ENCODE measurements at places on chromosomes 4 and X.

- no peak for DNase-seq
Measured at GRCh38 chr4:102687982-102688433, 72.8 kb downstream of the MANBA start.

GRCh38 chr4:138680989-138681604, 334.5 kb upstream of the NOCT start:
- DNase-seq = peak; percentile 58

GRCh38 chrX:154321594-154321993, 26.0 kb downstream of the TKTL1 start:
- no peak for DNase-seq

DNA sequence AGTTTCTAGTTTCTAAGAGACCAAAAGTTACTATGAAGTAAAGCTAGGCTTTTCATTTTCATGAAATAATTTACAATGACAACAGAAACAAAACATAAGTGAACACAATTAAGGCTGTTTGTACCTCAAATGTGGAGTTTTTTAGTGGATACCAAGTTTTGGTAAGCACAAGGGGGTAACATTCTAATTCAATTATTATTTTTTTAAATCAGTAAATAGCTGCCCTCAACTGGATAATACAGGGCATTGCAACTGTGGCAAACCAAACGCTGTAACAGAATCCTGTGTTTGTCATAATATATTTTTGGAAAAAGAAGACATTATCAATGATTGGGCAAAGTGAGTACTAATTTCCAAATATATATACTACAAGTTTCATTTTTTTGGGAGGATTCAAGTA, 150.3 kb downstream of the FBXW7 start:
- DNase-seq = no peak

- peak; percentile 6 for DNase-seq
Measured at GRCh38 chrX:41922431-41923151, 763 bp downstream of the CASK start.

DNA sequence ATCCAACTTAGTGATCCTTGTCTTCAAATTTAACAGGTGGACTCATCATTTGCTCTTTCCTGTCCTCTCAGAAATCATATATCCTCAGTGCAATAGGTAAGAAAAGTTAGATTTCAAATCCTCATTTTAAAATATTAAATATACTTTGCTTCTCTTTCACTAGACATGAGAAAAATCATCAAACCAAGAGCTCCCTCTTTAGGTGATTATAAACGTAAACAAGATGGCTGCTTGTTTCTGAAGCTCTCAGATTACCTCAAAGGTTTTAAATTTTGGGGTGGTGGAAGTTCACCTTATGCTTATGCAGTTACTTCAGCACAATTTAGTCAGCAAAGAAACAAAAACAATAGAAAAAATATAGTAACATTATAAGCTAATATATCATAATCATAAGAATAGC, 27.3 kb downstream of the CSN3 start:
- no peak for DNase-seq

- DNase-seq = no peak
Measured at GRCh38 chr4:124450851-124451250, 261.7 kb downstream of the ANKRD50 start.

DNA sequence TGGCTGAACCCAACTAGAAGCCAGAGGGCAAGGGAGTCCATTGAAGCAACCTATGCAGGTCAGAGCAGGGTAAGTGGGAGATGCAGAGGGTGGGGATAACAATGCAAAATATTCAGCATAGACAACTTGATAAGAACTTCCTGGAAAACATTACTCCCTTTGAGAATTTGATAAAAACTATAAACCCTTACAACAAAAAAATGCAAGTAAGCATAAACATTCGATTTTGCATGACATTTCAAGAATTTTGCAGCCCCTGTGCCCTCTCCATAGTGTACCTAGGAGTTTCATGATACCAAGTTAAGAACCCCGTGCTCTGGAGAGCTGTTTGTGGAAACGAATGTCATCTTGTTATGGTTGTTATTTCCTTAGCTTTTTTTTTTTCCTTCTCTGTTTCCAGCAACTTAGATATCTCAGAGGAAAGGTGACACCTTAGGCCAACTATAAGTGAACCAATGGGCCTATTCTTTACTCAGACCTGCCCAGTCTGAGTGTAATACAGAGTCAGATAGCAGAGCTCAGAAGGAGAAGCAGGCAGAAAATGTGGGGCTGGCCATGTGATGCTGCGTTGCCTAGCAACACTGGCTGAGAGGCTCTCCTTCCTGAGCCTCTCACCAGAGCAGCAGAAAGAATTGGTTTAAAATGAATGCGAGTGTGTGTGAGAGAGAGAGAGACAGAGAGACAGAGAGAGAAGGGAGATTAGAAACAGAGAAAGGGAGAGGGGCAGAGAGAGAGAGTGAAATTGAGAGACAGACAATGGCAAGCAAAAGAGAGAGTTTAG, 36.7 kb upstream of the GABRQ start:
- no peak for DNase-seq

- no peak for DNase-seq
Measured at GRCh38 chr4:187687697-187688096, 307.9 kb upstream of the ZFP42 start.

- no peak for DNase-seq
Measured at GRCh38 chr4:100511896-100512295, 5.9 kb downstream of the EMCN start.

DNA sequence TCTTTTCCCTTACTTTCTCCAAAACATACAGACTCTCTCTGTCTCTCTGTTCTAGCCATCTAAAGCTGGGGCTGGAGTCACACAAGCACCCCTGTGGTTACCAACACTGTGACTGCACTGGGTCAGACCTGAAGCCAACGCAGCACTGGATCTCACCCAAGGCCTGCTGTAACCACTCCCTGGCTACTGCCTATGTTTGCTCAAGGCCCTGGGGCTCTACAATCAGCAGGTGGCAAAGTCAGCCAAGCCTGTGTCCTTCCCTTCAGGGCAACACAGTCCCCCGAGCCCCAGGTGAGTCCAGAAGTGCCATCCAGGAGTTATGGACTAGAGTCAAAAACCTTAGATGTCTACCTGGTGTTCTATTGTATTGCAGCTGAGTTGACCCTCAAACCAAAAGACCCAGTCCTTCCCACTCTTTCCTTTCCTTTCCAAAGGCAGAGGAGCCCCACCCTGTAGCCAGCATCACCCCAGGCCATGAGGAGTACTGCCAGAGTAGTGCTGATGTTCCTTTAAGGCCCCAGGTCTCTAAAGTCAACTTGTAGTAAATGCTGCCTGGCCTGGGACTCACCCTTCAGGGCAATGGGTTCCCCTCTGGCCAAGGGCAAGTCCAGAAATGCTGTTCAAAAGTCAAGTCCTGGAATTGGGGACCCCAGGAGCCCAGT, 58.8 kb upstream of the RAP2C start:
- DNase-seq = no peak

DNA sequence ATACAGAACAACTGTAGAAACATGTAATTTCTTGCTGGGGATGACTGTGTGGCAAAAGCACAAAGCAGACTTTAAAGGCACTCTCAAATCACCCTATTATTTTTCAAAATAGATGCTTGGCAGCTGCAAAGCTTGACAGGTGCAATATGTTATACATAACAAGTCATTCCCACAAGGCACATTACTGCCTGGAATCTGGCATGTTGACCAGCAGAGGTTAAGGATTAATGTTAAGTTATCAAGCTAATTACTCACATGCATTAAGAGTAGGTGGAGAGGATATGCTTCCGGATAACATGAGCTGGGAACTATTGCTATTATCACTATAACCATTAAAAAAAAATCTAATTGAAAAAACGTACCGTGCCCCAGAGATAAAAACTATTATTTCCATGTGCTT, 17.8 kb downstream of the ANOS1 start:
- no peak for DNase-seq

DNA sequence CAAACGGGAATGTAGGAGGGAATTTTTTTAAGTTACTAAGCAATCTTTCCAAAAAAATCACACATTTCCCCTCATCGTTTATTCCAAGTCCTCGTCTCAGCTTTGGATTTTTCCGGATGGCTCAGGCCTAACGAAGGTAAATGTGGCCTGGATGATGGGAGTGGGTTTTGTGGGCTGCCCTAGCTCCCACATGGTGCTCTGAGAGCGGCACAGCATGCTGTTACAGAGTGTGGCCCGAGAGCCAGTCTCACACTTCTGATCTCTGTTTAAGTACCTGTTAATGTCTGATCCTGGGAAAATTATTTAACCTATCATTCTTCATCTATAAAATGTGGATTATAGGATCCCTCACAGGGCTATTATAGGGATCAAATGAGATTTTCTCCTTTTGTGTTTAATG, 38.2 kb upstream of the ADAM29 start:
- no peak for DNase-seq

DNA sequence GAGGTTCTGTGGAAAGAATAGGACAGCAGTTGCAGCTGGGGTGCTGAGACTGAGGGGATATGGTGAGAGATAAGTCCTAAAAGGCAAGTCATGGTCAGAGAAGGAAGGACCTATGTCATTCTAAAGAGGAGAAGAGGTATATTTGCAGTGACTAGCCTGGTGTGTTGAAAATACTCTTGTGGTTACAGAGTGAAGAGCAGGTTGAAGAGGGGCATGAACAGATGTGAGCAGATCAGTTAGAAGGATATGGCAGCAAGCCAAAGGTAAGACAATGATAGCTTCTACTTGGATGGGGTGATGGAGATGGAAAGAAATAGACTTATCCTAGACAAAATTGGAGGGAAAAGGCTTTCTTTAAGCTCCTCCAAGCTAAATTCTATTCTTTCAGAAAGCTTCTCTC, 469.8 kb upstream of the CPEB2 start:
- DNase-seq = no peak

- DNase-seq = no peak
Measured at GRCh38 chrX:115360220-115360781, 70.8 kb downstream of the LUZP4 start.

- no peak for DNase-seq
Measured at GRCh38 chr4:155734951-155735350, 23.9 kb upstream of the GUCY1B1 start.

DNA sequence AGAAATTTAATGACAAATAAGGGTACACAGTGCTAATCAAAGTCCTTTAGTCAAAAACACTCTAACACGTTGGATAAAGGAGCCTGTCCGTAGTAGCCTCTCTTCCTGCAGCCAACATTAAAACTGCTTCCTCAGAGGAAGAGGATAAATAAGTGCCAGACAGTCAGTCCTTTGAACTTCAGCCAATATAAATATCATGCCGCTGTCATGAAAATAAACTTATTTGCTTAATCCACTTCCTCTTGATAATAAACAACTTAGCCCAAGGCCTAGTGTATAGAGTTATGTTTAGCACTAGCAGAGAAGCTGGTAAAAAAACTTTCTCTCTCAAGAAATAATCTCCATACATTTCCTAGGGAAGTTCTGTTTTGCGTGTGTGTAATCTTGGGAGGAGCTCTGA, 196.7 kb downstream of the HS3ST1 start:
- DNase-seq = no peak

GRCh38 chr4:122948671-122949070, 26.3 kb upstream of the NUDT6 start:
- no peak for DNase-seq

DNA sequence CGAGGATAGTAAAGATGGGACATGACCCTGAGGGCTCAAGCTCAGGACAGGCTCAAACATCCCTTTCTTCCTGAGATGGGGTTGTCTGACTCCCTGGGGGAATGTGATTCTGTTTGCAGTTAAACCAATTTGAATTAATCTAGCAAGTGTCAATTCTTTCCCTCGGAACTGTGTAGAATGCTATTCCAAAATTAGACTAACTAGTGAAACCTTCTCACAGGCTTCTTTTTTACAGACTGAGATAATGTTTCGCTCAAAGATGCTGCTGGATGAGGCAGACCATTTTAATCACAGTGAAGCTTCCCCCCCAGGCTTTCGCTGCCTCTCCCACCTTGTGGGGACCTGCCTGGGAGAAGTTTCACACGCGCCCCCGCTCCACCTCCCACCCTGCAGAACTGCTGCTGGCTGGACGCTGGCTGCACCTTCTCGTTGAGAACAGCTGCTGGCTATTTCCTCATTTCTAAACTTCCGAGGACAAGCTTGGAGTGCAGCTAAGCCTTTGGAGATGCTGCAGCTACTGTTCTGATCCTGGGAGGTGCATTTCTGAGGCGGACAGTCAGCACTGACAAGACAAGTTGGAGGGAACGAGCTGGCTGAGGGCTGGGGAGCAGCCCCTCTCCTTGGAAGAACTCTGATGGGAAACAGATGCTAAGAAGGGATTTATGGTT, 297.8 kb downstream of the RAPGEF2 start:
- no peak for DNase-seq

DNA sequence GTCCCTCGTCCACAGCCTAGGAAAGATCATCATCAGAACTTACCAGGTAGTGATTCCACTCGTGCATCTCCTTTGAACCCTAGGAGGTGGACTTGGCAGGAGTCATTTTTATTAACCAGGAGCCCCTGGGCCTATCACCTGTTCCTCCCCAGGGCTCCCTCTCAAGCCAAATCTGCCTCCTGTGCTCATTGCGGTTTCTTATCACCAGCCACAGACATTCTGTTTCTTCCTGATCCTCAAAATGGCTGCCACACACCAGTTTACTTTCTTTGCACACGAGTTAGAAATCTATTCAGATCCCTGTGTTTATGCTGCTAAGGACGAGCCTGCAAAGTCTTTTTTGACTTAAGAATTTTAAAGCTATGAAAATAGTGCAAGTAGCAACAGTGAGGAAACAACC, 354.5 kb upstream of the BOD1L1 start:
- no peak for DNase-seq

GRCh38 chr4:178316211-178316610, 874.0 kb upstream of the AGA start:
- DNase-seq = no peak

GRCh38 chrX:47633689-47634590, 4.2 kb upstream of the CFP start:
- DNase-seq = no peak

DNA sequence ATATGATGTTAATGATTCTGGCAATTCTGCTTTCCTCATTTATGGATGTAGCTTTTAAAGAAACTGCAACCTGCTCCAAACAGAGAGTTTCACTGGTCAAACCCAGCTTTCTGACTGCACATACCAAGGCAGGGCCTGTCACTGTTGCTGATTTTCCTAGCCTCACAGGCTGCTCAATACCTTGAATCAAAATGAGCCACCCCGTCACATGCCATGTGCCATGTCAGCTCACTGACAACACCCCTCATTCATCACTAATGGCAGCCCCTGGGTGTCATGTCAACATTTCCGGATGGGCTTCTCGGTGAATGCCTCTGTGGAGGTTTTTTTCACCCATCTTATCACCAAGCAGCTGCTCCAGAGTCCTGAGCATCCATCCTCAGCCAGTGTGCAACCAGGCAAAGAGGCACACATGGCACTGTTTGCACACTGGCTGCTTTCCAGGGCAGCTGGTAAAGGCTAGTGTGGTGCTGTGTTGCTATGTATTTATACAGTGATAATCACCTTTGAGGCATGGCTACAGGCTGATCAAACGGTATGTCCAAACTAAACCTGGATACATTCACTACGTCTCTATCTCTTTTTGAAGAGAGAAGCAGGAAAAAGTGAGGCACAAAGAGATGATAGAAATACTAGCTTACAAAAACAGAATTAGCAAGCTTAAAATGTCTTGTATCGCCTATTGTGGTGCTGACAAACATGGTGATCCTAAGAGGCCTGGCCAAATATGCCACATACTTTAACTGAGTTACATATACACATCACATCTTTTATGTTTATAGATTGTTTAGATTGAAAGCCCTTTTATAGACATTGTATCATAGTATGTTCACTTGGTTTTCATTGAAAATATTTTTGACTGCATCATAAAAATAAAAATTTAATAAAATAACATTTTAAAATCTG, 94.6 kb upstream of the INPP4B start:
- DNase-seq = no peak

- no peak for DNase-seq
Measured at GRCh38 chr4:160947653-160948052, 1216.1 kb downstream of the FSTL5 start.
